ENCODE measurements at places on chromosomes 7 and 10.

DNA sequence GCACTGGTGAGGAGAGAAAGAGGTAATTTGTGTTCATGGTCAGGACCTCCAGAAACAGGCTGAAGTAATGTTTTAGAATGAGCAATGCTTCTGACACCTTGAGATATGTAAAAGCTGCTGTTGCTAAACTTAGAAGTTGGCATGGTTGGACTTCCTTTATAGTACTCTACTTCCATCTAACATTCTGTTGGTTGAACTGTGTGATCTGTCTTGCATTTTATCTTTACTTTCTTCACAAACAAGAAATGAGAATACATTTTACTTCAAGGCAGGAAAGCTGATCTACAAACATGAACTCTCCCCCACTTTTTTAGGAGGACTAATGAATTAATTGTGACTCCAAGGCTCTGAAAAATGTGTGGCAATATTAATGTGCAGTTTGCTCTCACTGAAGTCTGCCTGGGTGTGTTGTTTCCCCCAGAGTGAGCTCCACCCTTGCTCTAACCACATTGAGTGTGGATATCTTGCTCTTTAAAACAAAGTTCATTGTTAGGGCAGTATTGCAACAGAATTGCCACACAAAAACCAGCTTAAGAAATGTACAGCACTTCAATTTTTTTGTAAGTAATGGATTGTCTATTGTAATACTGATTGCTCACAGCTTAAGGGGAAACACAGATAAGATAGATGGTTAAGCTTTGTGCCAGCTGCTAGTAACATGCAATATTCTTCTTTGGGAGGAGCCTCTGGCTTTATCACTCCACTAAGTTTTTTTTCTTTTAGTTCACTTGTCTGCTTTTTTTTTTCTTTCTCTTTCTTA lies 69.0 kb downstream of the ADD3 start:
- peak; percentile 42 for DNase-seq

DNA sequence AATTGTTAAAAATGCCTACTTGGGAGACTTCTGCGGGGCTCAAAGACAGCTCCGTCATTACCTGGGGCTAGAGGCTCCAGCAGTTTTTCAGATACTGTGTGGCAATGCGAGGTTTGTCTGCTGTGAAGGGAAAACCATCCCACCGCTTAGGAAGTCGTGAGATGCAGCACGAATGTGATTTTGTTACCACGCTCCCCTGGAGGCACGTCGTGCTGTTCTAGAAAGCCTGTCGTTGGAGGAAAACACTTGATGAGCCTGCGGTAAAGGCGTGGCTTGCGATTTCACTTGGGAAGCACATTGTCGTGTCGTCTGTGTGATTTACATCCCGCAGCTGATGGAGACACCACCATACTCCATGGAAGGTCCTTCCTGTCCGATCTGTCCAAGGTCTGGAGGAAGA lies 39.3 kb downstream of the CAMK1D start:
- no peak for DNase-seq

- DNase-seq, result no peak
Measured at GRCh38 chr7:43303740-43304241, 191.3 kb downstream of the HECW1 start.

DNA sequence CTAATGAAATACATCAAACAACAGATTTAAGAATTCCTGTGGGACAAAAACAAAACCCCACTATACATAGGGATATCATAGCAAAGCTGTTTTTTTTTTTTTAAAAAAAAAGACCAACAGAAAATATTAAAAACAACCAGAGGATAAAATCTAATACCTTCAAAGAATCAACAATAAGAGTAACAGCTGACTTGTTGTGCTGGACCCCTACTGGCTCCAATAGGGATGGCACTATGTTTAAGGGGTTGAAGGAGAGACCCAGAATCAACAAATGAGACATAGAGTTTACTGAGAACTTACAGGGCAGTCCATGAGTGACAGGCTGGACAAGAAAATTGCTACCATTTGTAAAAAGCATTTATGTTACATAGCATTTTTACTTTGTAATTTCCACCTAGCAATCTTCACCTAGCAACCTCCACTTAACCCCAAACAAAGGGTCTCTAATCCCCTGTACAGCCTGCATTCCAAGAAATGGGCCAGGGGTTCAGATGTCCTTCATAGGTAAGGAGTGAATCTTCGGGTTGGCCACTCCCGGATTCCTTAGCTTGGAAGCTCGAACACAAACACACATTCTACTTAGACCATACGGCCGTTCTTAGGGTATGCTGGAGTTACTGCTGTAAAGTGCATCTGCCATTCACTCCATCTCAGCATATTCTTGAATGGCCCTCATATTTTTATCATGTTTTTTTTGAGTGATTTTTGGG lies 25.8 kb downstream of the ASZ1 start:
- DNase-seq, result no peak

Data from kidney epithelial cell (primary cell).